A172 (cell line): ENCODE measurements at places on chromosomes 6 and 20. TPM values are rescaled to one million over a fixed set of nuclear protein-coding genes. Genes with fewer than 3 reads are reported as not detected.

DNA sequence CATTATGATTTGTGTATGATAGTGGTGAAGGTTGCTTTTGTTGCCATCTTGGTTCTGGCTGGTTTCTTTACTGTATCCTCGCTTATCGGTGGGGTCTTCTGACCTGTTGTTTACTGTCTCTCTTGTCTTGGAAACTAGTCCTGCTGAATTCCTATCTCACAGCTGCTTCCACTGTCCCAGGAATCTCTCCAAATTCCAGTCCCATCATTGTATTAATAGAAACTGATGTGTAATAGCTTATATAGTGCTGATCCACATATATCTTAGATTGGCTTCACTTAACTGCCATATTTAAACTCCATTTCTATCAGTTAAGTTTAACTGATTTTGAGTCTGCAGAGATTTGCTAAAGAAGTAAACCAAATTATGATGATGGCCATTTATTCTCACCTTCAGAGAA lies 5.9 kb downstream of the GTF2H5 start:
- no peak for DNase-seq

- DNase-seq: no peak
Observed at GRCh38 chr6:113584767-113585166, 272.4 kb upstream of the MARCKS start.

- DNase-seq: no peak
Observed at GRCh38 chr20:47998736-47999135, 213.5 kb upstream of the SULF2 start.

- no peak for DNase-seq
Observed at GRCh38 chr20:6956574-6956973, 189.1 kb downstream of the BMP2 start.

GRCh38 chr20:18588574-18588933 lies 700 bp downstream of the DTD1 start:
- no peak for DNase-seq

- DNase-seq: no peak
Observed at GRCh38 chr6:144690666-144691065, 405.5 kb downstream of the UTRN start.

DNA sequence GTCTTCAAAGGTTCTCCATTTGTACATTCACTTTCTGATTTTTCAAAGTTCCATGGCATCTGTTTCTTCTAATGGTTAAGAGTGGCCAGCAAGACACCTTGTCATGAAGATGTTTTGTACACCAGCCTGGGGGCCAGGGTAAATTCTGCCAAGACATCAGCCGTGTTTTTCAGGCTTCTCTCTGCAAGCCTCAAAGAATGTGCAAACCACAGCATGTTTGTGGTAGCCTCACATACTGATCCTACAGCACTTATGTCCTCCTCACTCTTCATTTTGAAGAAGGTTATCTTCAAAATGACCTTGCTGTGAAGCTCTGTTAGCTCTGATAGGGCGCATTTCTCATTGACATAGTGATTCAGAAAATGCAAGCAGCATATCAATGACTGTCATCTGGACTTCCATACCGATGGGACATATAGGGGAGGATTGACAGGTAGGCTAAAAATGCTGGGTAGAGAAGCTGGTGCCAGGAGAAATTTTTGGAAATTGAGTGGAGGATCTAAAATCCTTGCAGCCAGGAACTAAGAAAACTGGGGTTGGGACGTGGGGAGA lies 59.3 kb upstream of the SPTLC3 start:
- DNase-seq: no peak

- DNase-seq: peak; percentile 95
Observed at GRCh38 chr6:9520417-9521151, 894.3 kb downstream of the TFAP2A start.

Gene CDS2
- 21.9 and 35.8 TPM in 2 replicates for total RNA-seq

Gene DDX43
- total RNA-seq: not detected in 2 replicates

Gene MAS1
- total RNA-seq: not detected in 2 replicates

Gene ESR1
- total RNA-seq: 0.02 TPM in 1 of 2 replicates, not detected in the other

Gene CLIC1
- 927 and 1,153 TPM in 2 replicates for total RNA-seq

Gene TAP2
- total RNA-seq: 20.7 and 25.0 TPM in 2 replicates
